Small intestine (tissue), 16 donors: ENCODE measurements at places on chromosomes 1 and 21. TPM values are rescaled to one million over a fixed set of nuclear protein-coding genes. Genes with fewer than 3 reads are reported as not detected.

Gene MROH9
- not detected for polyA plus RNA-seq

Gene LCE1C
- polyA plus RNA-seq: not detected

Gene BMP8A
- 0.37 TPM for polyA plus RNA-seq

Gene PIGV
- 12.9 TPM for polyA plus RNA-seq

Gene PBX1
- polyA plus RNA-seq: 16.4 TPM

Gene NECTIN4
- polyA plus RNA-seq: 0.93 TPM

Gene OR2T35
- polyA plus RNA-seq: not detected

- H3K4me1 ChIP-seq: peaks cover 14% of the 10 kb centered on the region
- no peaks in the 10 kb centered on the region for H3K36me3 ChIP-seq
- no peak for DNase-seq
- H3K4me3 ChIP-seq: no peak overlapping the region
Observed at GRCh38 chr1:36123356-36123755, 1.7 kb downstream of the COL8A2 start.

DNA sequence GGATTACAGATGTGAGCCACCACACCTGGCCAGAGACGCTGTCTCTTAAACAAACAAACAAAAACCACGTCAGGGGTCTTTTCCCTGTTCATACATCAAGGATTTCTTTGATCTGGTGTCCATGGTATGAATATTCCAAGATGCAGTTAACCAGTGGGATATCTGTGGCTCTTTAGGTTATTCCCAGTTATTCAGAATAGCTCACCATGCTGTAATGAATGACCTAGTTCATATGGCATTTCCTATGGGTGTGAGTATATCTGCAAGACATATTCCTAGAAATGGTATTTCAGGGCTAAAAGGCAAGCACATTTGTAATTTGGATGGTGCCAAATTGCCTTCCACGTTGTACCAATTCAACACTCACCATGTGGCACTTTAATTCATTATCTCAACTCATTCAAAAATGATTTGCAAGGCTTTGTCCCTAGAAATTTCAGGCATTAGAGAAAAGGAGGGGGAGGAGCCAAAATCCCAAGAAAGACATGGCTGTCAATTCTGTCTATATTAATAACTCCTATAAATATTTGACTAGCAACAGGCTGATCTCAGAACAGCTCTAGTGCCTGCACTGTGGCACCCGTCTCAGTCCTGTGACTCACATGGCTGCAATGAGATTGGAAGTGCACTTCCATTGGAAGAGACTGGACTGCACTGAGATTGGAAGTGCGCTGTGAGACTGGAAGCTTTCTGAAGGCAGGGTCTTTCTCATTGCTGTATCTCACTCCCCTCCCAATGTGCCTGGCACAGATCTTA, 6.0 kb upstream of the STMN1 start:
- H3K4me3 ChIP-seq: no peak overlapping the region
- H3K36me3 ChIP-seq: no peaks in the 10 kb centered on the region
- DNase-seq: no peak
- H3K27ac ChIP-seq: no peak overlapping the region

- no peak overlapping the region for H3K4me3 ChIP-seq
- H3K4me1 ChIP-seq: no peaks in the 10 kb centered on the region
- H3K36me3 ChIP-seq: no peaks in the 10 kb centered on the region
- DNase-seq: peak; percentile 77
Observed at GRCh38 chr1:199759268-199759730, 268.2 kb upstream of the NR5A2 start.

DNA sequence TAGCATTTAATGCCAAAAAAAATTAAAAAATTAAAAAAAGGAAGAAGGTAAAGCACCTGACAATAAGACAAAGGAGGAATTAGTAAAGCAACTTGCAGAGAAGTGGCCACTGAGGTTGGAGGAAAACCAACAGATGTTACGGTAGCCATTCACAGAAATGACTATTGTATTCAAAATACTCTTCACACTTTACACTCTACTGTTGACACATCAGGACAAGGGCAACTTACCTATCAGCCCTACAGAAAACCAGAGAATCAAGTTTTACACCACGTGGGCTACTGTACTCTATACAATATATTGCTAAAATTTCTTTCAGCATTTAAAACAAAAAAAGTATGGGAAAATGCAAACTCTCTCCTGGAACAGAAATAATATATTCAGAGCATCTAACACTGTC, 70.0 kb downstream of the EIF4G3 start:
- no peaks in the 10 kb centered on the region for H3K27me3 ChIP-seq
- no peak overlapping the region for H3K4me3 ChIP-seq
- H3K4me1 ChIP-seq: peaks cover 5% of the 10 kb centered on the region
- H3K36me3 ChIP-seq: peaks cover 8% of the 10 kb centered on the region
- no peak overlapping the region for H3K27ac ChIP-seq

DNA sequence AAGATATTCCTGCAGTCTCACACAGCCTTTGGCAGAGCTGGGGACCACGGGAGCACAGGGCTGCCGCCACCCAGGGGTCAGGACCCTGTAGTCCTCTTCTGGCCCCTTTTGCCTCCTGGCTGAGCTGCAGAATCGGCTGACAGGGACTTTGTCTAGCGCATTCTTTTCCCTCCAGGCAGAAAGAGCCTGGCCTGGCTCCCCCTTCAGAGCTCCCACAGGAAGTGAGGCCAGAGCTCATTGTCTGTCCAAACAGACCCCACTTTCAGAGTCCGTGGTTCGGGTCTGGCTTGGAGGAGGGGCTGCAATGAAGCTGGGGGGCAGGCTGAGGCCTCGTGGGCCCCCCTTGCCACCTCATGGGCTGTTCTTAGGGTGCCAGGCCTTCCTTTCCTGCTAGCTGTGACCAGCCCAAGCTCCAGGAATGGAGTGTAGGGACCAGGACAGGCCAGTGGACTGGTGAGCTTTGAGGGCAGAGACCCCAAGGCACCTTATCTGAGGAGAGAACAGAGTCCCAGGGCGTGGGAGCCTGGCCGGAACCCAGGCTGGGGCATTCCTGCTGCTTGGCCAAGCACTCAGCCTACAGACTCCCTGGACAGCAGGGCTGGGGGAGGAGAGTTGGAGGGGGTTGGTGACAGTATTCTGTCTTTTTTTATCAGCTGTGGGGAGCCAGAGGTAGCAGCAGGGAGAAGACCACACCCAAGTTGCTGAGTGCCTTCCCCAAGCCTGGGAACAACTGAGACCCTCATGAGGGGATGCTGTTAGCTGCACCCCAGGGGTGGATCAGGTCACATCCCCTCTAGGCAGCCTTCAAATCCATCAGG, 4.7 kb downstream of the CELSR2 start:
- no peaks in the 10 kb centered on the region for H3K27me3 ChIP-seq
- peak overlapping the region; percentile 61 for H3K27ac ChIP-seq
- H3K36me3 ChIP-seq: no peaks in the 10 kb centered on the region
- H3K4me3 ChIP-seq: no peak overlapping the region
- peaks cover 2% of the 10 kb centered on the region for H3K4me1 ChIP-seq

- peak overlapping the region; percentile 91 for H3K27ac ChIP-seq
- no peak for DNase-seq
- no peaks in the 10 kb centered on the region for H3K27me3 ChIP-seq
- H3K4me3 ChIP-seq: peak overlapping the region; percentile 80
Observed at GRCh38 chr1:113904293-113904673, 316 bp downstream of the AP4B1 start.
